ENCODE measurements at places on chromosomes 1 and 21.

- no peak for DNase-seq
Observed at GRCh38 chr1:28518745-28519341, 13.0 kb downstream of the RCC1 start.

GRCh38 chr1:15155888-15156741 lies 2.6 kb downstream of the TMEM51 start:
- DNase-seq = no peak

- no peak for DNase-seq
Observed at GRCh38 chr21:26881504-26882228, 36.5 kb upstream of the ADAMTS1 start.

- DNase-seq = no peak
Observed at GRCh38 chr1:191901651-191902050, 256.6 kb upstream of the RGS18 start.

DNA sequence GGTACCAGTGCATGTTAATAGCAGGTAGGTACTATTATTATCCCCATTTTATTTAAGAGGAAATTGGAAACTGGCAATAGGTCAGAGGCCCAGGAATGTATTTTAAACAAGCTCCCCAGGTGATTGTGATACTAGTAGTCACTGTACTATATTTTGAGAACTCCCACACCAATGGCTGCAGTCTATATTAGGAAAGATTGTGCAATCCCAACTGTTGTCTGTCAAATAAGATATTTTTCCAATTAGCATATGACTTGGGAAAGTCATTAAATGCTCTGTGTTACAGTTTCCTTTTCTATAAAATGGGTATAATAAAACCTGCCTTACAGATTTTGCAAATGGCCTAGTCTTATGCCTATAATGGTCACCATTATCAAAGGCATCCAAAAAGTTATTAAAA lies 94.2 kb upstream of the DMRTA2 start:
- DNase-seq = no peak

- no peak for DNase-seq
Observed at GRCh38 chr1:177854951-177855350, 114.9 kb downstream of the SEC16B start.

DNA sequence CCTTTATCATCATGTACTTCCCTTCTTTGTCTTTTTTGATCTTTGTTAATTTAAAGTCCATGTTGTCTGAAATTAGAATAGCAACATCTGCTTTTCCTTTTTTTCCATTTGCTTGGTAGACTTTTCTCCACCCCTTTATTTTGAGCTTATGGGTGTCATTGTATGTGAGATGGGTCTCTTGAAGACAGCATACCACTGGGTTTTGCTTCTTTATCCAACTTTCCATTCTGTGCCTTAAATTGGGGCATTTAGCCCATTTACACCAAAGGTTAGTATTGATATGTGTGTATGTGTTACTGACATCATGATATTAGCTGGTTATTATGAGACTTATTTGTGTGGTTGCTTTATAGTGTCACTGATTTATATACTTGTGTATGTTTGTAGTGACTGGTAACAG lies 50.2 kb downstream of the IFI44 start:
- no peak for DNase-seq

GRCh38 chr1:198467907-198468306 lies 72.6 kb downstream of the ATP6V1G3 start:
- no peak for DNase-seq

DNA sequence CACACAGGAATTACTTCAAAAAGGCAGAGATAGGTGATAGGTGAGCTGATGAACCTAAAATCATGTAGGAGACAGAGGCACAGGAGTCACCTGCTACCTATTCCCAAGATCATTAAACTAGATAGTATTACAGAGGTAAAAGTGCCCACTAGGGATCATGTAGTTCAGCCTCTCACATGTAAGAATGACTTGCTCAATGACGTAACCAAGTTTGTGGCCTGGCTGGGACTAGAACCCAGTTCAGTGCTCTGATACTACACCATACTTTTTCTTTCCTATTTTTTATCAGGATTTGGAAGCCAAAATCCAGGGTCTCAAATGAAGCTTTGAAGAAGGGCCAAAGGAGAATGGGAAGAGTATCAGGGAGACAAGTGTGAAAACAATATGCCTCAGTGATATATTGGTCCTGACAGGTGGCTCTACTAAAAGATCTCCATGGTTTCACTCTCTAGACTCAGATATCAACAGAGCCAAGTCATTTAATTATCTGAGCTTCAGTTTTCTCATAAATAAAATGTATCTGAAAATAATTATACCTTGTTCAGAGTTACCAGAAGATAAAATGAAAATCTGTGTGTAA lies 87.3 kb upstream of the SLFNL1 start:
- no peak for DNase-seq

GRCh38 chr1:222634180-222635013 lies 16.5 kb downstream of the MIA3 start:
- peak; percentile 33 for DNase-seq

- DNase-seq = no peak
Observed at GRCh38 chr1:26012864-26013263, 8.7 kb upstream of the EXTL1 start.

DNA sequence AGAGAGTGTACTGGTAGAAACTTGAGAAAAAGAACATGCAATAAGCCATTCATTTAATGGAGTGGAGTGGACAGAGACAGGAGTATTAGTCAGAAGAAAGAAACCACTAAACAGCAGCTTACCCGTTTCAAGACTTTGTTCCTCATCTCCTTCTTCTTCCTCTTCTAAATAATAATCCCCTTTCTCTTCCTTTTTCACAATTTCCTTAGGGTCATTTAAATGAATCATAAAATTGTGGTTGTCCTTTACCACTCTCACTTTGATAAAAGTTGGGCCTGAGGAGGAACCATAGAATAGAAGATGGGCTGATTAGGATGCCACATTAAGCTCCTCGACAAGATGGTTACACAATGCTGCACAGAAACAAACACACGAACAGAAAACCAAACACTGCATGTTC lies 109.6 kb downstream of the WDR3 start:
- DNase-seq = no peak

DNA sequence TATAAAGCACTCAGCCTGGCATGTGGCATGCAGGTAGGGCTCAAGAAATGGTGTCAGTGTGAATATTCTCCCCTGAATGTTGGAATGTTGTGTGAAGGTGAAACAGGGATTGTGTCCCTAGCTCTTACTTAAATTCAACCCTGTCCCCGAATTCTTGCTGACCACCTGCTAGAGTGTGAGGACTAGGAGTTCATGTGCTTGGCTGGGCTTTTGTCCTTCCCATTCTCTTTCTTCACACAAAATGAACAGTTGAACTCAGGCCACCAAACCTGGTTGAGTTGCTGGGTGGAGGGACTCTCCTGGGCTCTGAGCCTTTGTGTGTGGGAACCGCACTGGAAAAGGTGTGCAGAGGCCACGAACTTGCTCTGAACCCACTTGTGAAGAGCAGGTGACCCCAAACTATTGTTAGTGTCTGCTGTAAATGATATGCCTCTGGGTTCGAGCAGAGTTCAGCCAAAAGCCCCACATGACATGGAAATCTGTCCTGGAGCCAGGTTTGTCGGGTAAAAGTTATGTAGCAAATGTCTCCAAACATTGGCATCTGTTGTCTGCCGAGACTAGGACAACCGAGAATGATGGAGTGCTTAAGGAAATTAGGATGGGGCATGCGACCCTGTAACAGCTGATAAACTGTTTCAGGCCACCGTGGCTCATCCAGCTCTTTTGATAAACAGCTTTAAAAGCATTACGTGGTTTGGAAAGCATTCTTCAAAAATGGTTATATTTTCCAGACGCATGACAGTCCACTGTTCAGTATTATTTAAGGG lies 144.2 kb downstream of the DHRS3 start:
- no peak for DNase-seq

GRCh38 chr1:90411185-90411584 lies 305.9 kb downstream of the BARHL2 start:
- no peak for DNase-seq

DNA sequence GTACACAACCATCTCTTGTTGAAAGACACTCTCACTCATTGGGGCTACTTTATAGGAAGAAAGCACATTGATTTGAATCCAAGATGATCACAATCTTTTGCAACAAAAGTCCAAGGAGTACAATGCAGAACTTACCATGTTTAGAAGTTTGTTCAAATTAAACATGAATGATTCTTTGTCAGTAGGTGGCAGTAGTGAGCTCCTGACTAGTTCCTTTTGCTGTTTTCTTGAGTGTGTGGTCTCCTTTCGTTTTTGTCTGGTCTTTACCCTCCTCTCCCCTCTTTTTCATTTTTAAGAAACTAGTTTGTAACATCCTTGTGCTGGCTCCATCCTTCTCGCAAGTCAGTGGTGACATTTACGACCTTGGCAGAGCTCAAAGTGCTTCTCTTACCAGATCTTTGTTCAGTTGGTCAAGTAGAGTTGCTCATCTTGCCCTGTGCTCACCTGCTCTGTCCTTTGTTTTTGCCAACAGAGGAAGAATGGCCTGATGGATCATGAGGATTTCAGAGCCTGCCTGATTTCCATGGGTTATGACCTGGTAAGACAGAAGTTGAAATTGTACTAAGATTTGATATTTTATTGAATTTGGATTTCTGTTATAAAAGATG lies 35.7 kb upstream of the MTR start:
- DNase-seq = no peak

- DNase-seq = no peak
Observed at GRCh38 chr21:15249285-15249993, 184.6 kb upstream of the NRIP1 start.

- no peak for DNase-seq
Observed at GRCh38 chr1:175232335-175232734, 39.8 kb upstream of the KIAA0040 start.

GRCh38 chr1:3014050-3014440 lies 7.2 kb upstream of the ACTRT2 start:
- DNase-seq = no peak

DNA sequence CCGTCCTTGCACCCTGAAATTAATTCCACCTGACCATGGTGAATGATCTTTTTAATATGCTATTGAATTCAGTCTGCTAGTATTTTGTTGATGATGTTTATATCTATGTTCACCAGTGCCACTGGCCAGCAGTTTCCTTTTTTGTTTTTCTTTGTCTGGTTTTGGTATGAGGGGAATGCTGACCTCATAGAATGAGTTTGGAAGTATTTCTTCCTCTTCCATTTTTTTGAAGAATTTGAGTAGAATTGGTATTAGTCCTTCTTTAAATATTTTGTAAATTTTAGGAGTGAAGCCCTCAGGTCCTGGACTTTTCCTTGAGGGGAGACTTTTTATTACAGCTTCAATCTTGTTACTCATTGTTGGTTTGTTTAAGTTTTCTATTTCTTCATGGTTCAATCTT lies 231.6 kb downstream of the MRPL39 start:
- no peak for DNase-seq

DNA sequence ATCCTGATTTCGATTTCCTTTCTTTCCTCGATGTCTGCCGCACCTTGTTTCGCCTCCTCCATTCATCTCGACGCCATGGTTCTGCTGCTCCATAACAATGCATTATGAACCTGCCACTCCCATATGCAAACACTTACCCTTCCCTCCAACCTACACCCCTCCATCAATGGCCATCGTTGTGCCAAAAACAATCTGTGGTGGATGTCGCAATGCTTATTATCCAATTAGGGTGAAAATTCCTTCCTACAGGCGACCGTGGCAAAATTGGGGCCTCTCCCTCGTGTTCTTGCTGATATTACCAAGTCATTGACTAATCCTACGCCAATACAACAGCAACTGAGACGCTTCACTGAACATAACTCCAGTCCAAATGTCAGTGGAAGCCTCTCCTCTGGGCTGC lies 40.3 kb downstream of the CLEC20A start:
- no peak for DNase-seq

DNA sequence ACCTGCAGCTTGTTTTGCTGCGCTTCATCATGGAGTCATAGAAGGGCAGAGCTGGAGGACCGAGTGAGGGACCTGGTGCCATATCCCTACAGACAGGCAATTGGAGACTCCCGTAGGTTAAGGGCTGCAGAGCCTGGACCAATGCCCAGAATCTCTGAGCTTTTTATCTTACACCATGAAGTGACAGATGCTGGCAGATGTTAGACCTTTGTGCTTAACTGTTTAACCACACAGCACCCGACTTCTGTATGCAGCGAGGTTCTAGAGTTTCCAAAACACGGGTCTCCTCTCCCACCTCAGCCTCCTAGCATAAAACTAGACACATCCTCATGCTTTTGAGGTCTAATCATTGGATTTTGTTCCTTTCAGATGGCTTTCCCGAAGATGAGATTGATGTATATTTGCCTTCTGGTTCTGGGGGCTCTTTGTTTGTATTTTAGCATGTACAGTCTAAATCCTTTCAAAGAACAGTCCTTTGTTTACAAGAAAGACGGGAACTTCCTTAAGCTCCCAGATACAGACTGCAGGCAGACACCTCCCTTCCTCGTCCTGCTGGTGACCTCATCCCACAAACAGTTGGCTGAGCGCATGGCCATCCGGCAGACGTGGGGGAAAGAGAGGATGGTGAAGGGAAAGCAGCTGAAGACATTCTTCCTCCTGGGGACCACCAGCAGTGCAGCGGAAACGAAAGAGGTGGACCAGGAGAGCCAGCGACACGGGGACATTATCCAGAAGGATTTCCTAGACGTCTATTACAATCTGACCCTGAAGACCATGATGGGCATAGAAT lies 47.6 kb downstream of the B3GALT5 start:
- no peak for DNase-seq

DNA sequence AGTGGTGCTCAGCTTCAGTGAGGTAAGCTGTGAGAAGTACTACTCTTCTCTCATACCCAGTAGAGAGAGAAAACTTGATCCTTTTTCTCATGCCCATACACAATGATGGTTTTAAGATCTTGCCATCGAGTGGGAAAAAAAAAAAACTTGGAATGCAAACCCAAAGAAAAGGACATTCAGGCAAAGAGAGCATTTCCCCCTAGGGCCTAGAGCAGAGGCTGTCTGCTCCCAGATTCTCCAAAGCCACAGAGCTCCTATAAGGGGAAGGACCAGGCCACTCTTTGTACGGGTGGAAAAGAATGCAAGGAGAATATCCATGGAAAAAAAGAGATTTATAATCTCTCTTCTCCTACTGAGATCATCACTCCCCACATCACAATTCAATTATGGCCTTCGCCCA lies 34.9 kb downstream of the MROH9 start:
- no peak for DNase-seq

- no peak for DNase-seq
Observed at GRCh38 chr1:37519613-37520012, 5.0 kb upstream of the MEAF6 start.

DNA sequence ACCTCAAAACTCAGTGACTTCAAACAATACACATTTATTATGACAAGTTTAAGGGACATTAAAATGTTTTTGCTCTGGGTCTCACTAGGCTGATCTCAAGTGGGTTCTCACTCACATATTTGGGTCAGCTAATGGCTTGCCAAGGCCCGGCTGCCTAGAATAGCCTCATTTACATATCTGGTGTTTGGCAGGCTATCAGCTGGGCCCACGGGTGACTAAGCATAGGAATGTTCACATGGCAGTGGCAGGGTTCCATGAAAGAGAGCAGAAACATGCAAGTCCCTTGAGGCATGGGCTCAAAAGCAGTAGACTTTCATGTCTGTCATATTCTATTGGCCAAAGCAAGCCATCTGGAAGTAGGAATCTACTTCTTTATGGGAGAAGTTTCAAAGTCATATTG lies 492.6 kb downstream of the KCNT2 start:
- no peak for DNase-seq
